ENCODE measurements at places on chromosomes 13 and 19.

DNA sequence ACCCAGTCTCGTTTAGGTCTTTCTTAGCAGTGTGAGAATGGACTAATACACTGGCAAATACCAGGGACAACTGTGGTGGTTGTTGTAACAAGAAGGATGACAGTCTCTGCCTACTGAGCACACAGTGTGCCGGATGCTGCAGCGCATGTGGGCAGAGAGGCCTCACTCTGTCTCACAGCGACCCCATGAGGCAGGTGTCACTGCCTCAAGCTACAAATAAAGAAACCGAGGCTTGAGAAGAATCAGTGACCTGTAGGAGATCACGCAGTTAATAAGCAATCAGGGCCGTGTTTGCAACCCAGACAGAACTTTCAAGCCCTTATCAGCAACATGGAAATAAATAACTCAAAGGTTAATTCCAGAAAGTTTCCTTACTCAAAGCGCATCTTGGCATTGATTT lies 40.5 kb upstream of the GAS6 start:
- DNase-seq, result no peak

DNA sequence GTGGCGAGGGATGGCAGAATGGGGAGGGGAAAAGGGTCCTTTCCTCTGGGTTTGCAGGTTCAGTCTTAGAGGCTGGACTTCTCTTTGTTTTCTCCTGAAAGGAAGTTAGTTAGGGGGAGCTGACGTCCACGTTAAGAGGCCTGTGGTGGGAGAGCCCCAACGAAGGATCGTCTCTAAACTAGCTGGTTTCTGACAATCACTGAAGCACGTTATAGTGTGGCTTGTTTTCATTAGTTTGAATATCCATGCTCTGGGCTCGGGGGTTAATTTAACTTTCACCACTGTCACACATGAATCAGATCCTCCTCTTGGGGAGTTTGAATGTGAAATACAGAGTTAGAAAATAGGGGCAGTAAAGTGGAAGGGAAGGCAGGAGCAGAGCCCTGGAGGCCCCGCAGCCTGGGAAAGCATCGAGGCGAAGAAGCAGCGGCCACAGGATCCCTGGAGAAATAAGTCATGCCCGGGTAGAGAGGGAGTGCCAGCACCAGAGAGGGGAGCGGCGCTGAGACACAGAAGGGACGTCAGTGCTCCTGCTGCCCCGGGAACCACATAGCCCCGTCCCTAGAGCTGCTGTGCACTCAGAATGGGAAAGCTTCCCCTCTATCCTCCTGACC lies 31.1 kb upstream of the AMER2 start:
- no peak for DNase-seq

GRCh38 chr13:70253834-70254233 lies 145.6 kb upstream of the KLHL1 start:
- no peak for DNase-seq

- DNase-seq, result no peak
Observed at GRCh38 chr19:39359026-39359425, 16.8 kb downstream of the SAMD4B start.

GRCh38 chr13:100673376-100673712 lies 1.3 kb downstream of the TMTC4 start:
- DNase-seq, result no peak
